ENCODE measurements at places on chromosomes 7 and 10.

DNA sequence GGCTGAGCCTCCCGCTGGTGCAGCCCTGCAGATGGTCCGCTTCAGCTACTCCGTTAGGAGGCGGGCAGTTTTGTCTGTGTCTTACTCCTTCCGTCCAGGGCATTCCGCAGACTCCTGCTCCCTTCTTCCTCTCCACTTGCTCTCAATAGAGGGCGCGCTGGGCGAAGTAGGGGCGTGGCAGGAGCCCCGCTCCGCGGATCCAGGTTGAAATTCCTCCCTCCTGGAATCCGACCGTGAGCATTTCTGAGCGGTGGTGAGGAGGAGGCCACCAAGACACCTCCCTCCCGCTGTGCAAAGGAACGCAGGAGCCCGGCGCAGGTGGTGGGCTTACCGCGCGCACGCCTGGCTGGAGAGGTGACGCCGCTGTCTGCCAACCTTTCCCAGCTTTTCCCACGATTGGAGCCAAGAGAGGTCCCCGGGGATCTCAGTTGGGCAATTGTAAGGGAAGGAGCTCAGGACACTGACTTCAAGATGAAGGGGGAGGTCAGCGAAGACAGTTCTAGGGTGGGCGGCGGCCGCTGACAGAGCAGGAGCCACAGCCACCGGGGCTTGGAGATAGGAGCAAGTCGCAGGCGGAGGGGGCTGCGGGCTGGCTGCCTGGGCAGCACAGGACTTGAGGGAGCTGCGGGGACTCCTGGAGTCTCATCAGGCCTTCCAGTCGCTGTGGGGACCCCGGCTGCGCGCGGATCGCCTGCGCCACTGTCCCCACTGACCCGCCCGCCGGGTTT is 1011.3 kb downstream of the XPNPEP1 start:
- DNase-seq, result no peak

- DNase-seq, result no peak
These were observed 830 bp upstream of the BMI1 start for GRCh38 chr10:22319980-22320558.

- DNase-seq, result no peak
These were observed 67.5 kb downstream of the PARP12 start for GRCh38 chr7:139995017-139995915.

- no peak for DNase-seq
These were observed 124.3 kb downstream of the ADCY1 start for GRCh38 chr7:45698303-45699014.

DNA sequence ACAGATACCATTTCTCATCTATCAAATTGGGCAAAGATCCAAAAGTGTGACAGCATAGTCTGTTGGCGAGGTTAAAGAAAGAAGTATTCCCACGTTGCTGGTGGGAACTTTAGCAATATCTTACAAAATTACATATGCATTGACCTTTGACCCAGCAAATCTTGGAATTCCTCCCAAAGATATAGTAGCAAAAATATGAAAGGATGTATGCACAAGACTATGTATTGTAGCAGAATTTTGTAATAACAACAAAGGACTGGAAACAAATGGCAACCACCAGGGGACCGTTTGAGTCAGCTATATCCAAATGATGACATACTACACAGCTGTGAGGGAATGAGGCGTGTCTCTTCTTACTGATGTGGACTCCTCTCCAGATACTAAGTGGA is 50.2 kb downstream of the KCNH2 start:
- DNase-seq, result no peak

DNA sequence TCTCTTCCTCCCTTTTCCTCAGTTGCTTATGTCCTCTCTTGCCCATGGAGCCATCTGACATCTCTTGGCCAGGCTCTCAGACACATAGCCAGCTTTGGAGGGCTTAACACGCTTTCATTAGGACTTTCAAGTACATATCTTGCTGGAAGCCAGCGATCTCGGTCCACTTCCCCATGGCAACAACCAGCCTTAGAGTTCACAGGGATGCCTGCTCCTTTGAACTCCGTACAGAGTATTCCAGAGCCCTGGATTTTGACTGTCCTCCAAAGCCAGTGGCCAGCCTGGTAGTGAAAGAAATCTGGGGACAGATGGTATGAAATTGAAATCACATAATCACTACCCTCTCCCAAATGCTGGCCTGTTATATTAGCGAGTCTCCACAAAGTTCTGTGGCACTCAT is 370.5 kb upstream of the NPVF start:
- DNase-seq, result no peak

- DNase-seq, result no peak
These were observed 724.0 kb downstream of the GRID1 start for GRCh38 chr10:85642421-85643170.
